ENCODE measurements at places on chromosomes 2 and 18. TPM values are rescaled to one million over a fixed set of nuclear protein-coding genes. Genes with fewer than 3 reads are reported as not detected.

GRCh38 chr18:70288171-70288850 lies 534 bp upstream of the SOCS6 start:
- peak; percentile 7 for DNase-seq

GRCh38 chr2:186255823-186256222 lies 230.2 kb upstream of the ZC3H15 start:
- no peak for DNase-seq

Gene PDE11A
- total RNA-seq, result not detected

DNA sequence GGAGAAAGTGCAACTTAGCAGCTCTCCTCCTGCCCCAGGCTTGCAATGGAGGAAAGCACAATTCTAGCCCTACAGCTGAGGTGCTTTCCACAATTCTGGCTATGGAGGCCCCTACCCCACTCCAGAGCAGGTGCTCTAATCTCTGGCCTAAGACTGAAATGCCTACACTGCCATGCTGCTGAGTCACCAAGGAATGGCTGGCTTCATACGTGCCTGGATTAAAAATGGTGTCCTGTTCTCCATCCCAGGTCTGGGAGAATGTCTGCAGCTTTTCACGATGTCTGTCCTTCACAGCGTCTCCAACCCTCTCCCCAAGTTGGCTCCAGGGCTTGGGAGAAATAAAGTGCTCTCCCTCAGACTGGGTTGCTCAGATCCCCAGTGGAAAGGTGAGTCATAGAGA lies 48.5 kb downstream of the MBOAT2 start:
- DNase-seq, result no peak

Gene ADGRF3
- 1.7 TPM for total RNA-seq

Gene FTCDNL1
- 0.78 TPM for total RNA-seq

DNA sequence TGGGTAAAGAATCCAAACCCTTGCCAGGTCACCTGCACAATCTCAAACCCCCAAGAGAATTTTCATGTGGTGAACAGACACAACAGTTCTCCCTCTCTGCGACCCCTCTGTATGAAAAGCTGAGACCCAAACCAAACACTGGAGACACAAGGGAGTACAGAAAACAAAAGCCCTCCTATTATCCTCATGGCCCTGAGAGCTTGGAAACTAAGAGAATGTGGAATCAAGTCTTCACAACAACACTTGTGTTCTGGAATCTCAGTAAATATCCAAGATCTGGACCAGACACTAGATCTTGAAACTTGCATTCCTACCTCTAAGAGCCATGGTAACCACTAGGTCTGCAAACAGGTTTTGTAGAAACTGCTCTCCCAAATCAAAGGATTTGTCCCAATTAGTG lies 50.1 kb upstream of the CCDC150 start:
- no peak for DNase-seq

DNA sequence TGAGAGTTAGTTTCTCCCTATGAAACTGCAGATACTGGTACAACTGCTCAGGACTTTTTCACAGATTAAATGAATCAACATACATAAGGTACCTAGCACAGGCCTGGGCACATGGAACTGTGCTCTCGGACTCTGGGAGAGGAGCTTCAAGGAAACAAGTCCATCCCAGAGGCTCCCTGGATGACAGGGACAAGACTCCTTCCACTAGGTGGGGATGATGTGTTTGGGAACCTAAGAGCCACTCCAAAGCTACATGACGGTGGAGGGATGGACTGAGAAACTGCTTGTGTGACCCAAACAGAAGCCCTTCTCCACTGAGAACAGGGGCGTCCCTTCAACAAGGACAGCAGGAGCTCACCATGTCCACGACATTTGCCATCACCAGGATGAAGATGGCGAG lies 37.1 kb downstream of the CENPO start:
- no peak for DNase-seq
